ENCODE measurements at places on chromosomes 11 and 22.
A peak's percentile ranks its signal among the peaks of the same experiment; 100 is the strongest.

GRCh38 chr22:36760786-36761185, 15.1 kb downstream of the IFT27 start:
- no peak for DNase-seq

GRCh38 chr22:20014526-20015186, 2.0 kb downstream of the ARVCF start:
- no peak for DNase-seq

DNA sequence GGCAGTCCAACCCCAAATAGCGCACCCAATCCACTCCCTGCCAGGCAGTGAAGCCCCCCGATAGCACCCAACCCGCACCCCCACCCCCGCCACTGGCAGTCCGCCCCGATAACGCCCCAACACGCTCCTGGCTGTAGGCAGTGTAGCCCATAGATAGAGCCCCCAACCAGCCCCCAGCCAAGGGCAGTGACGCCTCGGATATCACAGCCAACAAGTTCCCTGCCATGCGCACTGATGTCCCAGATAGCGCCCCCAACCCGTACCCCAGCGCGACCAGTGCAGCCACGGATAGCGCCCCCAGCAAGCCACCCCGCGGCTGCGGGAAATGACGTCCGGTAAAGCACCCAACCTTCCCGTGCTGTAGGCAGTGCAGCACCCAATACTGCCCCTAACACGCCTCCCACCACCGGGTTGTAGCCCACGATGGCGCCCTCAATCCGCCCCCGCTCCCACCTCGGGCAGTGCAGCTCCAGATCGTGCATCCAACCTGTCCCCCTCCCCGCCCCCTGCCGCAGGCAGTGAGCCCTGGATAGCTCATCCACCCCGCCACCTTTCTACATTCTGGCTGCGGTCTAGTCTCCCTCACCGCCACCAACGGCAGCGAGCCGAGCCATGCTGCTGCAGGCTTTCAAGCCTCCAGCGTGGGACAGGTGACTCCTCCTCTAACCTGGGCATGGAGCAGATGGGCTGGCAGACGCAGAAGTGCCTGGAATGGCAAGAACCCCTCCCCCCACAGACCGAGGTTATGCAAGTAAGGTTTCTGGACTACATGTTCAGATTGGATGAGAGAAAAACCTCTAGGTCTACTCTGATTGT, 625 bp downstream of the RFPL2 start:
- no peak for DNase-seq

DNA sequence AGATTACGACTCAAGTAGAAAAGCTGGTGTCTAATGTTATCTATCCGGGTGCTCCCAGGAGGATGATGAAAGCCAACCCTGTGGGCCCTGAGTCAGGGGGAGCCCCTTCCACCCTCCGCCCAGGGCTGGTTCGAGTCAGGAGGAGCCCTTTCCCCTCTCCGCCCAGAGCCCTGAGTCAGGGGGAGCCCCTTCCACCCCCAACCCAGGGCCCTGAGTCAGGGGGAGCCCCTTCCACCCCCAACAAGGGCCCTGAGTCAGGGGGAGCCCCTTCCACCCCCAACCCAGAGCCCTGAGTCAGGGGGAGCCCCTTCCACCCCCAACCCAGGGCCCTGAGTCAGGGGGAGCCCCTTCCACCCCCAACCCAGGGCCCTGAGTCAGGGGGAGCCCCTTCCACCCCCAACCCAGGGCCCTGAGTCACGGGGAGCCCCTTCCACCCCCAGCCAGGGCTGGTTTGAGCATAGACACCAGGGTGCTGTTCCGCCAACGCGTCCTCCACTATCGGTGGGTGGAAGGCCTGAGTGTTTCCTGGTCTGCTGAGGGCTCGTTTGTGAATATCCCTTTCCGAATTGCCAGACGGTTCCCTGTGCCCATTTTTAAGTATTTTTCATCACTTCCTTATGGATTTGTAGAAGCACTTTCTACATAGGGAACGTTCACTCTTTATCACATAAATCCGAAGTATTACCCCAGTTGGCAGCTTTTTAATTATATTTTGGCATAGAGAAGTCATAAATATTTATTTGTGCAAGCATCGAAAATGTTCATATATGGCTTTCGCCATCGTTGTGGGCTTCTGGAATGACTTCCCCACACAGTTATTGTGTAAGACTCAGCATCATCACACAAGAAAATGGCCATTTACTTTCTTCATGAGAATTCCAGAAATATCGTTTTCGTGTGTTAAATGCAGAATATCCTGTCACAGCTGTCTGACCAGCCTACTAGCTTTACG, 380.6 kb downstream of the BRD1 start:
- no peak for DNase-seq

DNA sequence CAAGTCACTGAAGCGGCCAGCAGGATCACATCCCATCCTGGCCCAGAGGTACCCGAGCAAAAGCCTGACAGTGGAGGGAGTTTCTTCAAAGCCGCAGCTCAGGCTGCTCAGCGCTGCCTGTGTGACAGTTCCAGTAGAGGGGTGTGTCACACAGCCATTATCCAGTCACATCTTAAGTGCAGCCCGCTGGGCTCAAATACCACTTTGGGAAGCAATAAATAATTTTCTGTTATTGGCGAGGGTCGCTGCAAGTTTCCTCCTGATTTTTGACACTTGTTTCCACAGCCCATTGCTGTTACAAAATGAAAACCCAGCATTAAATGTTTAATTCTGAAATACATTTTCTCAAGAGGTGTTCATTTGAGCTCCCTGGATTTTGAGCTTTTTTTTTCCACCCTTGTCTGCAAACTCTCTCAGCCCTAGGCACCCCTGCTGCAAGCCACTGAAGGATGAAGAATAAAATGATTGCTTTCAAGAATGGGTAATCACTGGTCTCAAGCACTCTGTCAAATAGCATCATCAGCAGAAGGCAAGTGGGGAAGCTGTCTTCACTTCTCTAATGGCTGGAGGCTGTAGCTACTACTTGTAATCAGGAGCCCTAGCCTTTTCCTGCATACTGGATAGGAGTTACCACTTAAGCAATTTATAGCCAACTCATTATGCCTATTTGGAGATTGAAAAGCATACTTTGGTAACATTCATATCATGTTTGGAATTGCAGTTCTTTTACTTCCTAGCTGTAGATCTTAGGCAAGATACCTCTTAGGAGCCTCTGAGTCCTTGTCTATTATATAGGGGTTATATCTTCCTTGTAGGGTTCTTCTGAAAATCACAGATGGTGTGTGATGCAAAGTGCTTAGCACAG, 373.7 kb downstream of the METTL15 start:
- DNase-seq: no peak

GRCh38 chr11:85048801-85049200, 578.3 kb downstream of the DLG2 start:
- no peak for DNase-seq

GRCh38 chr22:17370766-17371432, 1.6 kb downstream of the CECR2 start:
- no peak for DNase-seq

GRCh38 chr11:73538381-73538872, 59.5 kb downstream of the FAM168A start:
- no peak for DNase-seq

GRCh38 chr22:28514321-28514821, 165.3 kb downstream of the TTC28 start:
- DNase-seq: no peak

DNA sequence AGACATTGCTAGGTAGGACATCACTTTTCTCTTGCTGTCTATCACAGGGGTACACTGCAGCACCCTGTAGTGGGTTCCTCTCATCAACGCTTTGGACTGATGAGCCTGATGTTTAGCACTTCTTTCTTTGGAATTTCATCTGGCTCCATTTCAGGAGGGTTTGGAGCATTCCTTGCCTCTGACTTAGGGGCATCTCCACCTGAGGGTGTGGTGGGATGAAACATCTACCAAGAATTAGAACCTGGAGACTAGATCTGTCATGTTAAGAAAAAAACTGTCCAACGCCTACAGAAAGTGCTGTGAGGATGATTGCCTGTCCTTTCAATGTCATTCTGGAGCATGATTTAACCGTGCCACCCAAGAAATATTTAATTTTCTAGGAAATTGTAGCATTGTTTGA, 648.4 kb downstream of the ETS1 start:
- no peak for DNase-seq

- no peak for DNase-seq
Measured at GRCh38 chr22:46280999-46281623, 13.3 kb downstream of the TTC38 start.

DNA sequence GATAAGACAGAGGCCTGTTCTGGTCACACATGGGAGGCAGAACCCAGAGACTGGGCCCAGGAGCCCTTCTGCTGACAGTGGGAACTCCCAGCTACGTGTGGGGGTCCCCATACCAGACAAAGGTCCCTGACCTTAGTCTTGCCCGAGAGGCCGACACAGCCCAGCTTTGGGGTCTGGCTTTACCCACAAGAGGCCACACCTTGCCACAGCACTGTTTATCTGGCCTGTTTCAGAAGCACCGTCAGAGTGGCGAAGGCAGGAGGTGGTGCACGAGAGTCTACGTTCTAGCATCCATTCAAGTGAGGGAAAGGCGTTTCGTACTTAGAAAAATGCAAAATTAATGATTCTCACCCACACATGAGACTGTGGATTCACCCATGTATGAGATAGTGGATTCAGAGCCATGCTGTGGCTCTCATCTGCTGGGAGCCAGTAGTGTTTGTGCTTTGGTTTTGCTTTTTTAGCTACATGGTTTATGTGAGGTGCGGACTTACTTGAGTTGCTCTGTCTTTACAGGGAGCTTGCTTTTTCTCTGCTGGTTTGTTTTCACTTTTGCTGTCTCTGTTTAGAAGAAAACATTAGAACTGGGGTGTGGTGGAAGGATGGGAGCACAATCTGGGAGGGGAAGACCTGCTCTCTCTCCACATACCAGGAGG, 56.6 kb upstream of the PRODH start:
- DNase-seq: no peak

GRCh38 chr22:48444320-48445112, 1383.2 kb downstream of the BRD1 start:
- DNase-seq: no peak

DNA sequence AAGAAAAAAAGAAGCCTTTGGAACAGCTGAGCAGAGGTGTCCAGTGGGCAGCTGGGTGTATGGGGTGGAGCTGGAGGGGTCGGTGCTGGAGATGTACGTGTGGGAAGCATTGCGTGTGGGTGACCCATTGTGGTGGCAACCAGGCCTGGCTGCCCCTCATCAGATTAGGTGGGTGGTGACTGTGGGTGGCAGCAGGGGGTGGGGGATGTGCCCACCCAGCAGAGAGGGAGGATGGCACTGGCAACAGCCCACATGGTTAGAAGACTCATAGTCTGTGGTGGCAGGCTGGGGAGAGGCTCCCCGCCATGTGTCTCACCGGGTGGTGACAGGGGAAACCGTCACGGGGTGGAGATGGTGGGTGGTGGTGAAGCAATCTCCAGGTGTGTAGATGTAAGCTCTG, 27.6 kb downstream of the TP53I11 start:
- DNase-seq: no peak

GRCh38 chr11:110762590-110762989, 50.4 kb upstream of the ARHGAP20 start:
- DNase-seq: no peak

- DNase-seq: no peak
Measured at GRCh38 chr11:129061492-129062230, 119.0 kb upstream of the TP53AIP1 start.

- DNase-seq: no peak
Measured at GRCh38 chr11:1077033-1077416, 2.4 kb downstream of the MUC2 start.

DNA sequence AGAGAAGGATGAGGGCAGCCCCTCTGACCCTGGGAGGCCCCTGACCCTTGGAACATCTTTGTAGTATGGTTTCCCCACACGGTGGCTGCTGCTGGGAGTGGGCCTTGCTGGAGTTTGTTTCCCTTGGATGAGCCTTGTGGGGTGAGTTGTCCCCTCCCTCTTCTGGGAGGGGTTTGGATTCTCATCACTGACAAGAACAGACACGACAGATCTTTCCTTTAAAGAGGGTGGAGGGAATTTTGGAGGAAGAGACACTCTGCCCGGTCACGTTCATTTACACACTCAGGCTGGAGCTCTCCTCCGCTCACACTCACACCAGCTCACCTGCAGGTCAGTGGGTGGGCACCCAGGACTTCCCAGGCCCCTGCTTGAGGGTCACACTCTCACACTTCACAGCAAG, 31.7 kb downstream of the POU2F3 start:
- DNase-seq: no peak

DNA sequence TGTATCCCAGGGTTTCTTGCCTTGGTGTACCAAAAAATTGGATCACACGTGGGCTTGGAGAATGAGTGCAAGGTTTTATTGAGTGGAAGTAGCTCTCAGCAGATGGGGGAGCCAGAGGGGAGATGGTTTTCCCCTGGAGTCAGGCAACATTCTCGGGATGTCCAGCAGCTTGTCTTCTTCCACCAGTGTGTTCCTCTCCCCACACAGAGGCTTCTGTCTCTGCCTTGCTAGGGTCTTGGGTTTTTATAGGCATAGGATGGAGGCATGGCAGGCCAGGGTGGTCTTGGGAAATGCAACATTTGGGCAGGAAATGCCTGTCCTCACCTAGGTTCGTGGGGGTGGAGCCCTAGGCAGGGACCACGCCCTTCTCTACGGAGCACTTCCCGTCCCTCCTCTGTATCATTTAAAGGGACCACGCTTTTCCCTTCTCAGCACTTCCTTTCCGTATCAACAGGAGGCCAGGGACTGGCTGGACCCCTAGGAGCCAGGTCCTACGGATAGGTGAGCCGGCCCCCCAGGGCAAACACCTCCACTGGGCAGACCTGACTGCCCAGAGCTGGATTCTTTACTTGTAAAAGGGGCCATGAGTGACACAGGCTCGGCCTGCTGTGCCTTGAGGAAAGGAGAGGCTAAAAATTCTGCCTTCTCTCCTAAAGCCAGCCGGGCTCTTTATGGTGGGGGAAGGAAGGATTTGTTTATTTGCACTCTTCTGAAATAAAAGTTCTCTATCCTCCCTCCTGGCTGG, 55.3 kb upstream of the CCDC188 start:
- peak; percentile 43 for DNase-seq

GRCh38 chr11:69635195-69635594, 5.8 kb upstream of the CCND1 start:
- DNase-seq: no peak

GRCh38 chr11:126459691-126460281, 104.3 kb downstream of the ST3GAL4 start:
- no peak for DNase-seq

GRCh38 chr11:33013755-33014154, 1.9 kb upstream of the DEPDC7 start:
- no peak for DNase-seq

DNA sequence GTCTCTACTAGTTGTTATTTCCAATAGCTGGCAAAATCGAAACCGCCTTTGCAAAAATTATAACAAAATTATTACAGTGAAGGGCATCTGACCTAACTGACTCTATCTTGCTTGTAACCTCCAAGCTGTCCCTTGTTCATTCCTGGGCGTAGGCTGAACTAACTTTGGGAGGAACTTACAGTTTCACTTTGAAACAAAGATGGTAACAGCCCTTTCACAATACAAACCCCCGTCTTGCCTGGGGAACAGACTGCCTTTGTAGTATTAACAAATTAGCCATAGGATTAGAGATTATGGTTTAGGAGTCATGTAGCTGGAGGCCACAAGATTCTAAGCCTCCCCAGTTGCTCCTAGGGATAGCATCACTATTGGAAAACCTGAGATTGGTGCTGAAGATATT, 131.6 kb upstream of the HSD17B12 start:
- no peak for DNase-seq

GRCh38 chr22:17954200-17954859, 70.0 kb downstream of the MICAL3 start:
- DNase-seq: no peak

Measured in activated gamma-delta T cell treated with anti-CD3 and anti-CD28 coated beads, Interleukin-2, amount 50 U/mL, for 16 hours (primary cell).